Activated CD4-positive, alpha-beta memory T cell treated with anti-CD3 and anti-CD28 coated beads, Interleukin-2, amount 10 ng/mL, durations not matched to agents 7 days and 5 days (primary cell): ENCODE measurements at places on chromosomes 12 and 14. TPM values are rescaled to one million over a fixed set of nuclear protein-coding genes. Genes with fewer than 3 reads are reported as not detected.

- peaks cover 78% of the 10 kb centered on the region for H3K4me1 ChIP-seq
- H3K4me3 ChIP-seq = peak overlapping the region; percentile 90
- H3K27me3 ChIP-seq = peaks cover 10% of the 10 kb centered on the region
- no peak for DNase-seq
Measured at GRCh38 chr12:111408686-111409402, 3.1 kb downstream of the SH2B3 start.

GRCh38 chr14:25477316-25478098, 427.6 kb upstream of the STXBP6 start:
- H3K4me3 ChIP-seq = no peak overlapping the region
- H3K27me3 ChIP-seq = no peaks in the 10 kb centered on the region
- H3K27ac ChIP-seq = no peak overlapping the region
- no peaks in the 10 kb centered on the region for H3K36me3 ChIP-seq
- DNase-seq = no peak

DNA sequence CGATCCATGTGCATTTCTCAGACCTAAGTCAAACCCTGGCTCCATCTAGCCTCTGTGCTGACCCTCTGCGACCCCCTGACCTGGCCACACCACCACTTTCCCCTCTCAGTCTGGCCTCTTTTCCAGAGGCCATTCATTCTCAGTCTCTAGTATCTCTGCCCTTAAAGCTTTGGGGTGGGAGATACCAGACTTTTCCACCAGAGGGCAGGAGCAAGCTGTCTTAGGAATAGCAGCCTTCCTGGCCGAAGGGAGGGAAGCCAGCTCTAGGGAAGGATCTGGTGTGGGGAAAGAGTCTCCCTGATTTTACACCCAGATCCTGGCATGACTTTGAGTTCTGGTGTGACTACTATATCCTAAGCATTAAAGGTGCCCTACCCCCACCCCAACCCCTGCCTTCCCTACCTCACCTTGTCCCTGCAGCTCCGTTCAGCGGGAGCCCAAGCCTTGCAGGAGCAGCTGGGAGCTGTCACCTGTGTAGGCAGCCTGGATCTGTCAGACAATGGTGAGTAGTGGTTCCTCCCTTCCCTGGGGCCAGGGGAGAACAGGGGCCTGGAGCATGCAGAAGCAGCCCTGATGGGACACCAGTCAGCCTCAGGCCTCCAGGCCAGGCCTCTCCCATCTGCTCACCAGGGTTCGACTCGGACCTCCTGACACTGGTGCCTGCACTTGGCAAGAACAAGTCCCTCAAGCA, 6.6 kb downstream of the CARMIL3 start:
- H3K27ac ChIP-seq = peak overlapping the region; percentile 38
- H3K27me3 ChIP-seq = peaks cover 8% of the 10 kb centered on the region
- H3K36me3 ChIP-seq = no peaks in the 10 kb centered on the region
- peak; percentile 76 for DNase-seq
- H3K4me1 ChIP-seq = peaks cover 9% of the 10 kb centered on the region

DNA sequence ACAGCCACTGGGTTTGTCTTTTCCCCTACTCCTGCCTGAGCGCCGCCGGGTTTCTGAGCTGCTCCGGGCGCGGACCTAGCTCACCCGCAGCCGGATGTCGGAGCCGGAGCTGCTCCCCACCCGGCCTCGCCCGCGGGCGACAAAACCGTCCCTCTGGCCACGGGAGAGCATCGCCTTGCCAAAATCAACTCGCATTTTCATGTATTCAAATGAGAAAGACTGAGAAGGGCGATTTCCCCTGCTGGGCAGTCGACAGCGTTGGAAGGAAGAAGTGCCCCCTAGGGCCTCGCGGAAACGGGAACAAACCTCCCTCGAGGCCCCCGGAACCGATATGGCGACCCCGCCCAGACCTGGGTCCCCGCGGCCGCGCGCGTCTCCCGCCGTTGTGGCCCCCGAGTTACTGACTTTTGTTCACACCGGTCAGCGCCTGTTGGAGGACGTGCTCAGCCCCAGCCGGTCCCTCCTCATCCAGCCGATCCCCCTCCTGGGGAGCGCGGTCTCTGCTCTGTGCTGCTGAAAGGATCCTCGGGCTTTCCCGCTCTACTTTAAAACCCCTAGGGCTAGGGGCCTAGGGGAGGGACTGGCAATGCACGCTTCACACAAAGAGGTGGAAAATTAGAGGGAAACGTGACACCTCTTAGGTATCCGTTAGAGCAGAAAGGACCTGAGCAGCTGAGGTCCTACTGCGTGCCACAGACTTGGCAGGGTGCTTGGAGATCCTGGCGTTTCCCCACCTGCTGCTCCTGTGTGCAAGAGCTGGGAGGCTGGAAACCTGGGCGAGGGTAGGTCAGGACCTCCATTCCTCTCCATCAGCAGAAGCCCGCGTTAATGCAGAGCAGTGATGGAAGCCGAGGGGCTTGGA, 4.3 kb downstream of the TTC6 start:
- no peak overlapping the region for H3K27ac ChIP-seq
- peaks cover 63% of the 10 kb centered on the region for H3K27me3 ChIP-seq
- H3K4me3 ChIP-seq = no peak overlapping the region
- DNase-seq = no peak
- peaks cover 12% of the 10 kb centered on the region for H3K4me1 ChIP-seq
- peaks cover 7% of the 10 kb centered on the region for H3K36me3 ChIP-seq

GRCh38 chr14:67232066-67232465, 9.2 kb upstream of the PALS1 start:
- no peak overlapping the region for H3K27ac ChIP-seq
- no peak overlapping the region for H3K4me3 ChIP-seq
- no peaks in the 10 kb centered on the region for H3K4me1 ChIP-seq
- no peak for DNase-seq
- H3K27me3 ChIP-seq = peaks cover 4% of the 10 kb centered on the region

DNA sequence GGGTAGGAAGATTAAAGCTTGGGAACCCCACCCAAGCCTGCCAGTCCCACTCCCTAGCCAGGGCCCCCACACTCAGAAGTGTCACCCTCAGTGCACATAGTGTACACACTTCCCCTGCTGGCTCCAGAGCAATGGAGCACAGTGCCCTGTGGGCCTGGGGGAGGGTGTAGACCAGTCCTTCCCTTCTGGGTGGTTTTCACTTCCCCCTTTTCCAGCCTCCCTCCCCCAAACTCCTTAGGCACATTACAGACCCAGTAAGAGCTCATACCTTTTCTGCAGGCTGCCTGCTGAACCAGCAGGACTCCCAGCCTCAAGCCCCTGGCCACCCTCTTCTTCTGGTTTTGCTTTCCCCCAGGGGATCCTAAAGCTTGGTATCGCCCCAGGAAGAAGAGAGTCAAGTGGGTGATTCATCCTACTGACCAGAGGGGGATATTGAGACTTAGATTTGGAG, at the start of gene ZNF385A:
ZNF385A (minus strand) TSS at position 143 of the 451 bp plus-strand sequence. CDS start 219 bp downstream, outside the sequence.
- H3K4me1 ChIP-seq = peaks cover 8% of the 10 kb centered on the region
- peaks cover 3% of the 10 kb centered on the region for H3K27me3 ChIP-seq
- H3K4me3 ChIP-seq = no peak within 1 kb of the TSS
- no peak within 1 kb of the TSS for H3K27ac ChIP-seq
- no peaks in the 10 kb centered on the region for H3K36me3 ChIP-seq

DNA sequence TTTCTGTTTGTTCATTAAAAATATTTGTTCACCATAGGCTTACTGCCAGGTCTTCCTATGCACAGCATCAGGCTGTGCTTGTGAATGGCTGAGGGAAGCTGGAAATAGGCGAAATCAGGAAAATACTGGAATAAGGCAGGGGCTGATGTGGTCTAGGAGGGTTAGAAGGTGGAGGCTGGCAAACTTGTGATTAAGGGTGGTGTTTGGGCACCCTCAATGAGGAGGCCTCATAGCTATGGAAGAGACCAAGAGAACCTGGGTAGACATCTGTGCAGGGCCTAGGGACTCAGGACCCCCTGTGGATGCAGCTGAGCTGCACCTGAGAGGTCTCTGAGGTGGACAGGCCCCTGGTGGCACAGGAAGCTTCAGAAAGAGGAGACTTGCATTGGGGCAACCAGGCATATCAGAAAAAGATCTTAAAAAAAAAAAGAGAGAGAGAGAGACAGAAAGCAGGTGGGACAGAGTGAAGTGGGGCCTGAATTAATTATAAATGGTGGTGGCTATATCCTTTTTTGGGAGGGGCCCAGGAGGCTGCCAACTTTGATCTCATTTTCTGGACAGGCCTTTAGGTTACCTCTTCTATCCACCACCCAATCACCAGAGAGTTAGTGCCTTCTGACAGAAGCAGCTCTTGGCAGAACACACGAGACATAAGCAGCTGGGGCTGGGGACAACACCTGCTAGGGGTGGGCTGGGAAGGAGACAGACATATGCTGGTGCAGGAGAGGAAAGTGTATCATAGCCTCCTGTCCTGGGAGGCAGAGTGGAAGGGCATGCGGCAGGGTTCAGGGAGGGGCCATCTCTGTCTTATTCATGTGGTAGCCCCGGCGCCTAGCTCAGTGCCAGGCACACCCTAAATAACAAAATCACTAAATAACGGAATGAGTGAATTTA, 46.7 kb upstream of the ATP23 start:
- H3K36me3 ChIP-seq = no peaks in the 10 kb centered on the region
- peaks cover 8% of the 10 kb centered on the region for H3K27me3 ChIP-seq
- peaks cover 55% of the 10 kb centered on the region for H3K4me1 ChIP-seq
- no peak for DNase-seq
- no peak overlapping the region for H3K4me3 ChIP-seq
- no peak overlapping the region for H3K27ac ChIP-seq

- no peak overlapping the region for H3K4me3 ChIP-seq
- no peaks in the 10 kb centered on the region for H3K4me1 ChIP-seq
- DNase-seq = no peak
Measured at GRCh38 chr12:3335078-3335487, 155.9 kb upstream of the PRMT8 start.

DNA sequence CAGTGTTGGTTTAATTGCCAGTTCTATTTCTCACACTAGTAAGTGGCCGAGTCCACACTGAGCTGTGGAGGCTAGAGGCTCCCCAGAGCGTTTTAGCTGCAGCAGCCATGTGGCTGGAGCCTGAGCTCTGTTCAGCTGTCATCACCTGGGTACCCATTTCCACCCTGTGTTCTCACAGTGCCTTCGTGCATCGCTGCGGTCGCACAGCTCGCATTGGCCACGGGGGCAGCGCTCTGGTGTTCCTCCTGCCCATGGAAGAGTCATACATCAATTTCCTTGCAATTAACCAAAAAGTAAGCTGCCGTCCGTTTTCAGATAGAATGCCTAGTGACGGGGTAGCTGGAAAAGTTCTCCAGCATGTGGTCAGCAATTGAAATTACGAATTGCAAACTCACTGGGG, 15.7 kb downstream of the DDX55 start:
- no peaks in the 10 kb centered on the region for H3K27me3 ChIP-seq
- peaks cover 5% of the 10 kb centered on the region for H3K4me1 ChIP-seq
- H3K4me3 ChIP-seq = no peak overlapping the region
- peaks cover 77% of the 10 kb centered on the region for H3K36me3 ChIP-seq
- DNase-seq = no peak
- peak overlapping the region; percentile 11 for H3K27ac ChIP-seq

DNA sequence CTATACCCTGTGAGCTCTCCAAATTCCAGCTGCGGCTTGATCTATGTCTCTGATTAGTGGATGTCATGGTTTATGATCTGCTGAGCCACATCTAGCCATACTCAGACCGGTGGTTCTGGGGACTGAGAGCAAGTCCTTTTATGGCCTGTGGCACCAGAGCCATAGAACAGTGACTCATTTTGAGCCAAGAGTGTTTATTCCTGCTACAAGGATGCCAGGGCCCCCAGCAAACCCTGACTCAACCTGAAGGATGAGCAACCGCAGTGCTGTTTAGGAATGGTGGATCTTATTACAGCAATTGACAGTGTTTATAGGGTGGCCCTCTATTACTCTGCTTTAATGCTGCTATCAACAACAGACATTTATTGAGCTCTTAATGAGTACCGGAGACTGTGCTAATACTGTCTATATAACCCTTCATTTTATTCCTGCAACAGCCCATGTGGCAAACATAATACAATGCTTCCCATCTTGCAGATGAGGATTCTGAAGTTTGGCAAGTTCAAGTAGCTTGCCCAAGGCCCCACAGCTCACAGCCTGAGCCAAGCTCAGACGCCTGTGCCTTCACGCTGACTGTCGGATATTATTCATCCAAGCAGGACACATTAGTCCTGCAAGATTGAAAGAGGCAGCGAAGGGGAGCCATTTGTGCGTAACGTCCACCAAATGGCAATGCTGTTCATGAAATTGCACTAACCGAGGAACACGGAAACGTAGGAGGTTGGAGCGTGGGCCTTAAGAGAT, 273.6 kb upstream of the PWP1 start:
- no peaks in the 10 kb centered on the region for H3K36me3 ChIP-seq
- no peaks in the 10 kb centered on the region for H3K27me3 ChIP-seq
- no peaks in the 10 kb centered on the region for H3K4me1 ChIP-seq
- DNase-seq = no peak
- no peak overlapping the region for H3K4me3 ChIP-seq

DNA sequence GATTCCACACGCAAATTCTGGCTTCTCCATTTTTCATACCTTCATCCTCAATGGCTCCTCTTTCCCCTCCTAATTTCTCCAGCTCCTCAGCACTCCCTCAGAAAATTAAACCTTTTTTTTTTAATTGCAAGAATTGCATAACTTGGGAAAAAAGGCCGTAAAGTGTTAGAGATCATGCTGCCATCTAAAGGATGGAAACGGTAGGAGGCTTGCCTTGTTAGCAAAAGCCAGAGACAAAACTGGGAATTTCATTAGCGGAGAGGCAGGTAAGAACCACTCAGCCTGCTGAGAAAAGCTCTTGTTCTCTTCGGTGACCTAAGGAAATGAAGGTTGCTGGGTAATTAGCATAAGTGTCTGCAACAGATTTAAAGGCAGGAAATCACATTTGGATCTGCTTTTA, 204.3 kb downstream of the AEBP2 start:
- H3K4me1 ChIP-seq = no peaks in the 10 kb centered on the region
- no peak overlapping the region for H3K27ac ChIP-seq
- H3K4me3 ChIP-seq = no peak overlapping the region
- H3K36me3 ChIP-seq = no peaks in the 10 kb centered on the region
- H3K27me3 ChIP-seq = peaks cover 2% of the 10 kb centered on the region
- DNase-seq = no peak

DNA sequence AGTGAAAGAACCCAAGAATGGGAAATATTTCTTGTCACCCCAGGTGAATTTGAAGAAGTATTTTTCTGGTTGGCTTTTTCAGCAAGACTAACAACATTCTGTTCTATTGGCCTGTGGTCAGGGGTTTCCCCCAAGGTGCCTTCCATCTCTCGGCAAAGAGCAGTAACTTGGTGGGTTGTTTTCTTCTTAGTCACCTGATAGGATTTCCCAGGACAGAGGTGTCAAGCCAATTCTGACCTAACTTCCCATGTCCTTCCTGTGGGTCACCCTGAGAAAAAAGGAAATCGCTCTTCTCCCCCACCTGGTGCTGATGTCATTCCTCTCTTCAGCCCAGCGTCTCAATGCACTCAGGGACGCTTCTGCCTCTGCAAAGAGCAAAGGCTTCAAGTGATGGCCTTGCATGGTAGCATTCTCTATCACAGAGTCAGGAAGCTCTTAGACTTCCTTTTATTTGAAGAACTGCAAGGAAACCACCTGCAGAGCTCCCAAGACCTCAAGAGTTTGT, 16.1 kb upstream of the IFNG start:
- H3K27me3 ChIP-seq = no peaks in the 10 kb centered on the region
- peak overlapping the region; percentile 42 for H3K27ac ChIP-seq
- DNase-seq = peak; percentile 67

- H3K27me3 ChIP-seq = no peaks in the 10 kb centered on the region
- no peaks in the 10 kb centered on the region for H3K36me3 ChIP-seq
- no peak overlapping the region for H3K27ac ChIP-seq
Measured at GRCh38 chr14:80618751-80619329, 322.7 kb downstream of the CEP128 start.

The CLEC7A gene
- not detected for total RNA-seq

The PAWR gene
- 3.3 TPM for total RNA-seq

The RAPGEF3 gene
- total RNA-seq = 1.4 TPM

The NPAS3 gene
- not detected for total RNA-seq
